Omental fat pad (tissue), 4 donors: ENCODE measurements at places on chromosomes 4 and X. TPM values are rescaled to one million over a fixed set of nuclear protein-coding genes. Genes with fewer than 3 reads are reported as not detected.

GRCh38 chr4:7638984-7639789 is 204.5 kb upstream of the PSAPL1 start:
- no peak for DNase-seq

- no peak for DNase-seq
These were observed 33.5 kb downstream of the TRMT44 start for GRCh38 chr4:8473920-8474590.

DNA sequence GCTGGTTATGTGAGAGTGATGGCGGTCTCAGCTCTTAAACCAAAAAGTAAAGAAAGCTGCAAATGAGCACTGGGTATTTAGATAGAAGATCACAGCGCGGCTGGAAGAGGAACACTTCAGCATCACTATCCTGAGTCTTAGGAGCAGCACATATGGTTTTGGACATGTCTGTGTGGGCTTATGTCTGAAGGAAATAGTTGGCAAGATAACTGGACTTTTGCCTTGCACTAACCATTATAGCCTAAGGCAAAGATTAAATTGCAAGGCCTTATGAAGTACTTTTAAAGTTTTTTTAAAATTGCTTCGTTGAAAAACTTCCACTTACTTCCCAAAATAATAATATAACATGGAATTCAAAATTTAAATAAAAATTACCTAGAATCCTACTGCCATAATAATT is 4.6 kb upstream of the RAB9A start:
- DNase-seq, result no peak

DNA sequence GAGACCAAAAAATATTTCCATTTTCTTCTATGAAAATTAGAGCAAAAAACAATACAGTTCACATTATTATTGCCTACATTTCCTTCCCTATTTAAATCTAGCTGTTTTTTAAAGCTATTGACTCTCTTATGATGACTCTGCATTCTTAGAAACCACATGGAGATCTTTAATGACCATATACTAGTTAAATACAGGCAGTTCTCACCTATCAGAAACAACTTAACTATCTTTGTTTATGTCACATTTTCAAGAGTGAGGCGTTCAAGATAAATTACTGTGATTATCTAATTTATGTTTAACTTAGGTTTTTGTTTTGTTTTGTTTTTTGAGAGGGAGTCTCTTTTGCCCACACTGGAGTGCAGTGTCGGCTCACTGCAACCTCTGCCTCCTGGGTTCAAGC is 3.0 kb downstream of the CISD2 start:
- no peak for DNase-seq

- DNase-seq, result no peak
These were observed 34.2 kb downstream of the PKD2 start for GRCh38 chr4:88041626-88042025.

GRCh38 chrX:19548279-19548678 is 33.0 kb upstream of the MAP3K15 start:
- no peak for DNase-seq

GRCh38 chr4:112170451-112170993 is 25.3 kb downstream of the FAM241A start:
- DNase-seq, result no peak

DNA sequence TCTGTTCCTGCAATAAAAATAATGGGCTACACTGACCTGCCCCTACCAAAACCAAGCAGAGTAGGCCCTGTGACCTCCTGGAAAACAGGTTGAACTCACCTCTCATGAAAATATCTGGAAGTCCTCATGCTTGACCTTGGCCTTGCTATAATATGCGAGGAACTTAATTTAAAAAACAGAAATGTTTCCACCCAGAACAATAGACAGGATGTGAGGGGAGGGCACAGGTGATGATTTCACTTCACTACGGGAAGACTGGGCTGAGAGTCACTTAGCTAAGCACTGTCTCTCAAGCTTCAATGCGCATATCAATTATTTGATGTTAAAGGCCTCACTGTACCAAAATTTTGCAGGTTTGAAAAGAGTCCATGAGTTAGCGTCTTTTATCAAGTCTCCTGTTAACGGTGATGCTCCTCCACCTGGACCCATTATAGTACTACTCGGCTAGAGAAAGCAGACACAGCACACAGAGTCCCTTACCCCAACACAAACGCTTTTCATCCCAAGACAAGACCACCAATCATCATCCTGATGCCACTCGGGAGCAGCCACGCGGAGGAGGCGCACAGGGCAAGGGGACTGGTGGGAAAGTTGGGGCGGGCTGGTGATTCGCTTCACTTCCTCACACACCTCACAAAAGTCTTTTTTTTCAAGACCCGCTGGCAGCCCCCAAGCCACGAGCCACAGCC is 25.9 kb downstream of the ZNF721 start:
- DNase-seq, result no peak

GRCh38 chr4:153931804-153932203 is 142.9 kb upstream of the SFRP2 start:
- DNase-seq, result no peak

Gene RPS6KA6
- total RNA-seq, result 0.84 TPM

Gene SRPK3
- total RNA-seq, result 0.47 TPM

Gene EIF4E
- total RNA-seq, result 208 TPM
